Activated T-helper 17 cell treated with anti-CD3 and anti-CD28 coated beads, Interleukin-2, amount 50 U/mL, for 72 hours (primary cell): ENCODE measurements at places on chromosomes 2 and 18.
A peak's percentile ranks its signal among the peaks of the same experiment; 100 is the strongest.

- ATAC-seq: peak; percentile 23
Measured at GRCh38 chr18:62399781-62400308, 74.7 kb downstream of the TNFRSF11A start.

DNA sequence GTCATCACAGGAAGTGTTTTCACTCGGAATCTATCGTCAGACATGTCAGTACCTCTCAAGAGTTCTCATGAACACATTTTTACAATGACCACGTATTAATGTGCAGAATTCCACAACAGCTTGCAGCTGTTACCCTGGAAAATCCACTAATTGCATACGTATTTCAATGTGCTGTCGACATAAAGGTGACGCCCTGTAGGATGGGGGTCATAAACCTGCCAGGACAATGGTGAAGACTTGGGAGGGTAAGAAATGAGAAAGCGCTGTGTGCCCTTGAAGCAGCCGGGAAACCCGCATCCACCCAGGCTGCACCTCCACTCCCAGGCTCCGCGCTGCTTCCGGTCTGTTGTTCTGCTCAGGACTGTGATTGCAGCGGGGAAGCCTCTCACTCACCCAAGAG is 14.0 kb downstream of the TMEM18 start:
- no peak for ATAC-seq

- no peak for ATAC-seq
Measured at GRCh38 chr2:105261061-105261460, 19.5 kb downstream of the GPR45 start.

DNA sequence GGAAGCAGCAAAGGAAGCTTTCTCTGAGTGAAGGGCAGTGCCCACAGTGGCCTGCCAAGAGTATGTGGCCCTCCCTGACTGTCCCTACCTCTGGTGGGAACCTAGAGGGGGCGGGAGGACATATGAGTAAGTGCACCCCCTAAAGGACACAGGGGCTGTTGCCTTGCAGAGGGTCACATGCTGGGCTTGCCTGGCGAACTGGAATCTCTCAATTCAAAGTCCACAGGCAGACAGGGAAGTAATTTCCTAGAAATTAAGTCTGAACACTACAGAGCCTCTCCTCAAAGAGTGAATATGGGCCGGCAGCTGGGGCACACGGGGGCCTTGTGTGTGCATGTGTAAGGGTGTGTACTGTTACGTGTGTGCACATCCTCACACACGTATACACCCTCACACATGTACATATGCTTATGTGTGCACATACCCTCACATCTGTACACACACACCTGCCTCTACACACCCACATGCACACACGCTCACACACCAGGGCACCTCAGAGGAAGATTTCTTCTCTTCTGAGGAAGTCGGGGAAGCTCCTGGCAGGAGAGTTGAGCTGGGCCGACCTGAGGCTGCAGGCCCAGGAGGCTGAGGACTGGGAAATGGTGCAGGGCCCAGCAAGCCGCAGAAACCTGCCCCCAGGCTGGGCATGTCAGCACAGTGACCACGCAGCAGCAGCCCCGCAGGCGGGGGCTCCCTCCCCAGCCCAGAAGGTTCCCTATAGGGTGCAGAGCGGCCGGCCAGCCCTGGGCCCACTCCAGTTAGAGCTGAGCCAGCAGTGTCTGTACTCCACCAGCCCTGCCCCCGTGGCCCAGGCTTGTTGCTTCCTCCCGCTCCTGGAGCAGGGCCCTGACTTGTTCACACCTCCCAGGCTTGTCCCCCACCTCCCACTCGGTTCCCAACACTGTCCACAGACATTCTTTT is 77.4 kb upstream of the TAF1B start:
- ATAC-seq: no peak

- no peak for ATAC-seq
Measured at GRCh38 chr2:54772531-54772930, 49.1 kb downstream of the EML6 start.

- peak; percentile 12 for ATAC-seq
Measured at GRCh38 chr2:46298522-46299353, 1.5 kb downstream of the EPAS1 start.

- ATAC-seq: no peak
Measured at GRCh38 chr2:120749506-120750431, 14.1 kb downstream of the GLI2 start.

- no peak for ATAC-seq
Measured at GRCh38 chr2:45869165-45869501, 217.7 kb downstream of the PRKCE start.

DNA sequence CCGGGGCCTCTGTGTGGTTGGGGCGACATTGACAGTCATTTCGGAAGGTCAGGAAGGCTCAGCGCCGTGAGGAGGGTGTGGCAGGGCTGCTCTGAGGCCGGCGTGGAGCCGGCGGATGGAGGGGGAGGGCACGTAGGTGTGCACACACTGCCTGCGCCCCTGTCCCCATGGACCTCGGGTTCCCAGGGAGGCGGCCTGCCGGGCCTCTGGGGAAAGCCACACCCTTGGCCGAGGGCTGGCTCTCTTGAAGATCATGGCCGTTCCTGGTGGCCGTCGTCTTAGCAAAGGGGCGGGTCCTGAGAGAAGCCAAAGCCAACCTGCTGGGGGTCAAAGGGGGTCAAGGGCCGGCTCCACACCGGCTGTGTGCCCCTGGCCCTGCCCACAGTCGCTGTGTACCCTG is 11.9 kb downstream of the GPC1 start:
- ATAC-seq: no peak
